Large intestine (tissue), 12 donors: ENCODE measurements at places on chromosomes 12 and 14. TPM values are rescaled to one million over a fixed set of nuclear protein-coding genes. Genes with fewer than 3 reads are reported as not detected.

The CMA1 gene
- not detected for polyA plus RNA-seq

The CCDC63 gene
- polyA plus RNA-seq = not detected

The KLRK1 gene
- polyA plus RNA-seq = 4.2 TPM

The LRRK2 gene
- 2.8 TPM for polyA plus RNA-seq

The SAMD4A gene
- 17.7 TPM for polyA plus RNA-seq

The PACS2 gene
- 54.6 TPM for polyA plus RNA-seq

The CCDC177 gene
- 0.07 TPM for polyA plus RNA-seq

The ACOT6 gene
- 0.04 TPM for polyA plus RNA-seq

The VAMP1 gene
- 9.6 TPM for polyA plus RNA-seq

GRCh38 chr12:106754331-106754730, 20.2 kb upstream of the RIC8B start:
- H3K36me3 ChIP-seq = no peaks in the 10 kb centered on the region
- no peak overlapping the region for H3K27ac ChIP-seq
- no peaks in the 10 kb centered on the region for H3K4me1 ChIP-seq
- DNase-seq = no peak
- no peak overlapping the region for H3K4me3 ChIP-seq

- H3K36me3 ChIP-seq = no peaks in the 10 kb centered on the region
- H3K4me1 ChIP-seq = no peaks in the 10 kb centered on the region
- no peak overlapping the region for H3K27ac ChIP-seq
- peak; percentile 49 for DNase-seq
Measured at GRCh38 chr12:115810122-115810901, 467.2 kb downstream of the MED13L start.

DNA sequence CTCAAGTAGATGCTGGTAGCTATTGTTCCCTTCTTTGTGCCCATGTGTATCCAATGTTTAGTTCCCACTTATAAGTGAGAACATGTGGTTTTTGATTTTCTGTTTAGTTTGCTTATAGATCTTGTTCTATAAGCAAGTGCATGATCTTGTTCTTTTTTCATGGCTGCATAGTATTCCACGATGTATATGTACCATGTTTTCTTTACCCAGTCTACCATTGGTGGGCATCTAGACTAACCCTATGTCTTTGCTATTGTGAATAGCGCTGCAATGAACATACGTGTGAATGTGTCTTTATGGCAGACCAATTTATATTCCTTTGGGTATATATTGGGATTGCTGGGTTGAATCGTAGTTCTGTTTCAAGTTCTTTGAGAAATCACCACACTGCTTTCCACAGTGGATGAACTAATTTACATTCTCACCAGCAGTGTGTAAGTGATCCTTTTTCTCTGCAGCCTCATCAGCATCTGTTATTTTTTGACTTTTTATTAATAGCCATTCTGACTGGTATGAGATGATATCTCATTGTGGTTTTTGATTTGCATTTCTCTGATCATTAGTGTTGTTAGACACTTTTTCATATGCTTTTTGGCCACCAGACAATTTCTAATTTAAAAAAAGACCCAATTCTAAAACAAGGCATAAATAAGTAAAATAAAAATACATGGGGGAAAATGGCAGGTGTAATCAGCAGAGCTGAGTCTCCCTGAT, 50.6 kb downstream of the CPM start:
- no peaks in the 10 kb centered on the region for H3K4me1 ChIP-seq
- no peak overlapping the region for H3K27ac ChIP-seq
- H3K4me3 ChIP-seq = no peak overlapping the region

GRCh38 chr12:125185740-125186470, 120.7 kb downstream of the AACS start:
- H3K27me3 ChIP-seq = peaks cover 65% of the 10 kb centered on the region
- peak within 1 kb of the TSS; percentile 4 for H3K4me3 ChIP-seq
- peak; percentile 31 for DNase-seq
- H3K36me3 ChIP-seq = no peaks in the 10 kb centered on the region
- H3K27ac ChIP-seq = no peak within 1 kb of the TSS

DNA sequence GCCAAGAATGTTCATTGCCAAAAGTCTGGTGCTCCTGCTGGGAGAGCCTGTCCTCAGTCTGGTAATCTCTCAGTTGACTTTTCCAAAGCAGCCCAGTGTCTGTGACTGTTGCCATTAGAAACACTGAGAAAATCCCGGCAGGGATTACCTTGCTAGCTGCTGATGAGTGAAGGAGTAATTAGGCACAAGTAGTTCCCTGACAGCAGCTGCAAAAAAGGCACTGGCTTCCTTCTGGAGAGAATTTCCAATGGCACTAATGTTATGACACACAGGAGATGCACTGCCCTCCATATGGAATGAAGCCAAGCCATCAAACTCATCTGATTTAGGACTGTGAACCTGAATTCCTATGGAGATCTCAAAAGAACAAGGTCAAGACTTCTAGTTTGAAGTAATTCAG, 1321.2 kb upstream of the SEL1L start:
- H3K27me3 ChIP-seq = no peaks in the 10 kb centered on the region
- H3K36me3 ChIP-seq = no peaks in the 10 kb centered on the region
- H3K4me3 ChIP-seq = no peak overlapping the region

DNA sequence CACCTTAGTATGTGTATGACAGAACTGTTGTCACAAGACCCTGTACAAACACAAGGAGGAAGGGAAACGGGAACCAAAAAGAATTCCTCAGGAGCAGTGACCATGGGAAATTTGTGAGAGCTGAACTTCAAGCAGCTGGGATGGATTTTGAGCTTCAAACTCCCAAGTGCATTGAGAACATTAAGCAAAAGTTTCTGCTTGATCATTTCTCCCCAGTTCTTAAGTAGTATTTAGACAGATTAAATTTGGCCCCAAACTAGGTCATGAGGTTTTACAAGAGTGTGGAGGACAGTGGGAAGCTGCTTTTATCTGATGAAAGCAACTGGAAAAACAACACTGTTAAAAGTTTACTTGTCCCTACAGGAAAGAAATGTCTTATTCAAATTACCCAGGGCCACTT, 206.0 kb upstream of the DCN start:
- H3K4me3 ChIP-seq = no peak overlapping the region
- DNase-seq = no peak
- no peak overlapping the region for H3K27ac ChIP-seq
- H3K4me1 ChIP-seq = no peaks in the 10 kb centered on the region

GRCh38 chr14:57748279-57748678, 117.6 kb downstream of the SLC35F4 start:
- no peak overlapping the region for H3K4me3 ChIP-seq
- H3K4me1 ChIP-seq = no peaks in the 10 kb centered on the region
- no peak for DNase-seq

GRCh38 chr12:65497660-65498059, 219.2 kb downstream of the MSRB3 start:
- no peak overlapping the region for H3K4me3 ChIP-seq
- DNase-seq = peak; percentile 63
- H3K27ac ChIP-seq = peak overlapping the region; percentile 47
- H3K36me3 ChIP-seq = no peaks in the 10 kb centered on the region

- H3K4me3 ChIP-seq = no peak overlapping the region
- H3K36me3 ChIP-seq = no peaks in the 10 kb centered on the region
- peak; percentile 8 for DNase-seq
- H3K27me3 ChIP-seq = no peaks in the 10 kb centered on the region
- no peaks in the 10 kb centered on the region for H3K4me1 ChIP-seq
- no peak overlapping the region for H3K27ac ChIP-seq
Measured at GRCh38 chr12:21340403-21340802, 5.7 kb upstream of the SLCO1A2 start.

DNA sequence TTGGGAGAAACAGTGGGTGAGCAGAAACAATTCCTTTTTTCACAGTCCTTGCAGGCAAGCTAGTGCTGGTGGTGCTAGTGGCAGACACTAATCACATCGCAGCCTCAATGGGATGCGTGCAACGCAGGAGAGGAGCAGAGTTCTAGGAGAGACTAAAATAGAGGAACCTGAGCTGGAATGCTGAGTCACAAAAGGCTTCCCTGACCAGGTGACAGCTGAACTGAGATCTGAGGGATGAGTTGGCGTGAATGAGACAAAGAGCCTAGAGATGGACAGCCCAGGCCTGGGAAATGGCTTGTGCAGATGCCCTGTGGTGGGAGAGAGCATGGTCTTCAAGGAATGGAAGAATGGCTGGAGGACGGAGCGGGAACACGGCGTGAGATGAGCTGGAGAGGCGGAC, 25.8 kb downstream of the ACADS start:
- H3K27ac ChIP-seq = no peak overlapping the region
- peaks cover 9% of the 10 kb centered on the region for H3K4me1 ChIP-seq
- no peak overlapping the region for H3K4me3 ChIP-seq
- H3K36me3 ChIP-seq = no peaks in the 10 kb centered on the region
- no peak for DNase-seq
